H1 (cell line): ENCODE measurements at places on chromosomes 12 and 14. TPM values are rescaled to one million over a fixed set of nuclear protein-coding genes. Genes with fewer than 3 reads are reported as not detected.

GRCh38 chr12:2225696-2226095, 172.9 kb downstream of the CACNA1C start:
- H3K4me1 ChIP-seq: no peaks in the 10 kb centered on the region
- no peak overlapping the region for H3K27ac ChIP-seq
- H3K27me3 ChIP-seq: no peaks in the 10 kb centered on the region
- H3K36me3 ChIP-seq: no peaks in the 10 kb centered on the region
- DNase-seq: no peak

C12orf54 gene
- not detected in 2 replicates for total RNA-seq

GRCh38 chr14:105089746-105090492, 24.7 kb upstream of the GPR132 start:
- peaks cover 51% of the 10 kb centered on the region for H3K27me3 ChIP-seq
- no peak overlapping the region for H3K27ac ChIP-seq
- H3K36me3 ChIP-seq: no peaks in the 10 kb centered on the region

PTPN6 gene
- 25.7 and 28.4 TPM in 2 replicates for total RNA-seq

DNA sequence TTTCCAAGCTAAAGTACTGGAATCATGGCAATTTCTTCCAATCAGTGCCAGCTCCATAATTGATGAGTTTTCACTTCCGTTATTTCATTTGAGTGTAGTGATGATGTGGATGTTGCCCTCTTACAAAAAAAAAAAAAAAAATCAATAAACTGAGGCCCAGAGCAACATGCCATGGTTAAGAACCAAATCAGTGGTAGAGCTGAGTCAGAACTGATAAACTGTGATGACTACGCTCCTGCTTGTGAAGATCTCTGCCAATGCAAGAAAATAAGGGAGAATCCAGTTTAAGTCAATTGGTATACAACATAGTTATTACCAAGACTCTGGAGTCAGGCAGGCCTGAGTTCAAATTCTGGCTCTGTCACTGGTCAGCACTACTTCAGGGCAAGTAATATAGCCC, 102.7 kb downstream of the GPR135 start:
- H3K36me3 ChIP-seq: no peaks in the 10 kb centered on the region
- H3K4me1 ChIP-seq: no peaks in the 10 kb centered on the region
- no peak overlapping the region for H3K27ac ChIP-seq
- H3K4me3 ChIP-seq: no peak overlapping the region

GRCh38 chr14:103949131-103949790, 6.9 kb upstream of the RD3L start:
- H3K4me3 ChIP-seq: no peak overlapping the region
- DNase-seq: no peak
- H3K36me3 ChIP-seq: no peaks in the 10 kb centered on the region
- H3K27ac ChIP-seq: no peak overlapping the region
- H3K4me1 ChIP-seq: no peaks in the 10 kb centered on the region

SYCP3 gene
- total RNA-seq: 0.07 TPM in 1 of 2 replicates, not detected in the other

DNA sequence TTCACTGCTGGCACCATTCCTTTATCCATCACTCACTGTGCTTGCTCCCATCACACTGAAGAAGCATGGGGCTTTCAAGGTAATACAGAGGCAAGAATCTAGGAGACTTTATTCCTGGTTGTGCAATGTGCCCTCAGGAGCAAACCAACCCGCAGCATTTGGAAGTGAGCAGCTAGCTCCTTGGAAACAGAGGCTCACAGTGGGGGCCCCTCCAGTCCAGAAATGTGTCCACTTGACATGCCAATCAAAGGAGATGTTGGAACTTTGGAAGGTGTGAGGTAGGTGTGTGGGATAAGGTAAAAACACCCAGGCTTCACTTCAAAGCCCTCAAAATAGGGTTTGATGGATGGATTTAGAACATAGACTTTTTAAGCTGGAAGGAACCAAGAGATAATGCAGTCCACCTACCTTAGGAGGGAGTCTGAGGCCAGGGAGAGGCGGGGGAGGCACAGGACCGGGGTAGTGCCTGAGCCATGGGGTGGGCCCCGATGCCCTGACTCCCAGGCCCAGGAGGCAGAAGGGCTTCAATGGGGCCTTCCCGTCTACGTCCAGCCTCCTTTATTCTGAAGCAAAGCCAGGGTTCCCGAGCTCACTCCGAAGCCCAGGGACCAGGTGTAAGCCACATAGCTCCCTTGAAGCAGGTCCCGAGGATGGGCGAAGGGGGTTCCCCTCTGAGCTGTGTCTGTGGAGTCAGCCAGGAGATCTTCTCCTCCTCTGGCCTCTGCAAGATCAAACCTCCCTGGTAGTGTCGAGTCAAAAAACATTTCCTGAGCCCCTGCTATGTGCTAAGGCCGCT, 17.6 kb upstream of the BCL11B start:
- no peaks in the 10 kb centered on the region for H3K36me3 ChIP-seq
- no peak for DNase-seq
- no peaks in the 10 kb centered on the region for H3K27me3 ChIP-seq
- H3K4me3 ChIP-seq: no peak overlapping the region
- H3K4me1 ChIP-seq: peaks cover 1% of the 10 kb centered on the region; the same call in 1 of the 2 replicates
- H3K27ac ChIP-seq: no peak overlapping the region

DNA sequence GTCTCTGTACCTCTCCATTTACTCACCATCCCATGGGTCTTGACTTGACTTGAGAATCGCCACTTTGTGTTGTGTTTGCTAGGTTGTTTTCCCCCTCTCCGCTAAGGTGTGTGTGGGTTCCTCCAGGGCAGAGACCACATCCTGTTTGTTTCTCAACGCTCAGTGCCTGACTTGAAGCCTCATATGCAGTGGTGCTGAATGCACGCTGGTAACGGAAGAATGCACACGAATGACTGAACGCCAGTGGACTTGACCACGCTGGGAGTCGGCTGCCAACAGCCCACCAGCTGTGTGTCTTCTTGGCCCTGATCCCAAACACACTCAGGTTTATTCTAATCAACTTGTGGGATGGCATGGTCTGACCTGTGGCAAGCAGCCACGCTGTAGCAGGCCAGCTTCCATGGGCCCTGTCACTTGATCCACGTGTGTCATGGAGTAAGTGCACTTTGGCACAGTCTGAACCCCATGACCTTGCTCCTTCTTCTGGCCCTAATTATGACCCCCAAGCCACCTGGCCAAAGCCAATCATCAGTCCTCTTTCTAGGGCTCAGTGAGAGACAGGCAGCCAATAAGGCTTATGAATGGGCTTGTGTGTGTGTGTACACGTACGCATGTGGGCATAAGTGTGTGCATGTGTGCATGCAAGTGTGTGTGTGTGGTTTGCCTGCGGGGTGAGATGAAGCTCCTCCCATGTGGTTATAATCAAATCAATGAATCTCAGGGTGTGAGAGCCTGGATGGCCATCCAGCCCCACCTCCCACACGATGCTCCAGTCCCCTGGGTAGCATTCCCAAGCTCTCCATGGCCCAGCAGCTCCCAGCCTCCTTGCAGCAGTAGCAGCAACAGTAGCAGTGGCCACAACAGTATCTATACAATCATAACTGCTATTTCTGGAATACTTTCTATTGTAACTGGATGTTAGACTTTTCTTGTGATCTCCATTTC, 6.4 kb upstream of the TC2N start:
- H3K36me3 ChIP-seq: no peaks in the 10 kb centered on the region
- no peaks in the 10 kb centered on the region for H3K4me1 ChIP-seq
- no peak overlapping the region for H3K27ac ChIP-seq
- H3K4me3 ChIP-seq: no peak overlapping the region
- no peak for DNase-seq
- no peaks in the 10 kb centered on the region for H3K27me3 ChIP-seq

DNA sequence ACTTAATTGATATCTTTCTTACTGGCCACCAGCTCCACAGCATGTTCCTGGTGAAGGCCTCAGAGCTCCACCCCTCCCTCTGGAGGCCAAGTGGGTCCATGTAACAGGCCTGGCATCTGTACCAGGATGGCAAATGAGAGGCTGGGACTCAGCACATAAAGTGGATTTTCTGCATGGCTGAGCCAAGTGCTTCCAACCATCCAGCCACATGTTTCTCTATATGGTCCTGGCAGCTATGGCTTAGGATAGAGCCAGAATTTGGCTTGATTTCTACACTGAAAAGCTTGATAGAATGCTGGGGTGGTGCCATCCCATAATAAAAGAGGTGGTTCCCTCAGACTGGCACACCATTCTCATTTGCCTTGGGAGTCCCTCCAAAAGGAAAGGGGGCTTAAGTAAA, 94.1 kb downstream of the PAX9 start:
- H3K27me3 ChIP-seq: no peaks in the 10 kb centered on the region
- H3K4me3 ChIP-seq: no peak overlapping the region
- H3K27ac ChIP-seq: no peak overlapping the region
- no peaks in the 10 kb centered on the region for H3K36me3 ChIP-seq

GRCh38 chr14:95338436-95338835, 18.7 kb upstream of the CLMN start:
- H3K4me3 ChIP-seq: no peak overlapping the region
- no peaks in the 10 kb centered on the region for H3K36me3 ChIP-seq
- no peak overlapping the region for H3K27ac ChIP-seq
- no peaks in the 10 kb centered on the region for H3K4me1 ChIP-seq

ABCD2 gene
- total RNA-seq: 0.06 TPM in 1 of 2 replicates, not detected in the other

GLIPR1L1 gene
- total RNA-seq: 1.7 and 2.0 TPM in 2 replicates

DNA sequence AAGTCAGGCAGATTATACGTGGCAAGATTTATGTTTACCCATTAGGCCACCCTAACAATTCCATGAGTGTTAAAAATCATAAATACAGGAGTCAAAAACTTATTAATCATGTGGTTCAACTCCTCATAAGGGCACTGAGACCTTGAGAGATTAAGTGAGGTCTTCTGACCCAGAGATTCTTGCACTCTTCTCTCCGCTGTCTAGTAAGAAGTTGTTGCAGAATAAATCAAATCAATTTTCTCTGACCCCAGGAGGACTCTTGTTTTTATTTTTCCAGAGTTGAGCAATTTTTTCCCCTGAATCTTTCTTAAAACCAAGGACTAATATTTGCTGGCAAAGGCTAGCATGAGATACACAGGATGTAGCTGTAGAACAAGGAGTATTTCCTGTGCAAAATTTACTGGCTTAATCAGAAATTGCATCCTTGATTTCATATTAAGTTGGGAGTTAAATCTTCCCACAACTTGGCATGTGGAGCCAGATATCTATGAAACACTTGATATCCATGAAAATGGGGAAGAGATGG, 90.9 kb upstream of the PTHLH start:
- H3K36me3 ChIP-seq: no peaks in the 10 kb centered on the region
- no peaks in the 10 kb centered on the region for H3K27me3 ChIP-seq
- H3K4me3 ChIP-seq: no peak overlapping the region
- no peaks in the 10 kb centered on the region for H3K4me1 ChIP-seq
- DNase-seq: no peak
- H3K27ac ChIP-seq: no peak overlapping the region

- 0 out of 2 replicates have a peak within 1 kb of the TSS, but pooled peaks have one; percentile 8 for H3K27ac ChIP-seq
- peak within 1 kb of the TSS; percentile 72 for H3K4me3 ChIP-seq
- H3K27me3 ChIP-seq: no peaks in the 10 kb centered on the region
- H3K4me1 ChIP-seq: peaks cover 3% of the 10 kb centered on the region; the same call in 1 of the 2 replicates
- no peak for DNase-seq
Measured at GRCh38 chr14:23352506-23353432, at the start of gene SLC22A17. TSS of gene SLC22A17 (minus strand) at chr14:23352887.

- DNase-seq: no peak
- no peak overlapping the region for H3K4me3 ChIP-seq
- no peak overlapping the region for H3K27ac ChIP-seq
- no peaks in the 10 kb centered on the region for H3K27me3 ChIP-seq
- no peaks in the 10 kb centered on the region for H3K4me1 ChIP-seq
- H3K36me3 ChIP-seq: no peaks in the 10 kb centered on the region
Measured at GRCh38 chr14:22515929-22516328, 73.1 kb downstream of the DAD1 start.

ZFYVE1 gene
- total RNA-seq: 12.5 and 13.9 TPM in 2 replicates

DNA sequence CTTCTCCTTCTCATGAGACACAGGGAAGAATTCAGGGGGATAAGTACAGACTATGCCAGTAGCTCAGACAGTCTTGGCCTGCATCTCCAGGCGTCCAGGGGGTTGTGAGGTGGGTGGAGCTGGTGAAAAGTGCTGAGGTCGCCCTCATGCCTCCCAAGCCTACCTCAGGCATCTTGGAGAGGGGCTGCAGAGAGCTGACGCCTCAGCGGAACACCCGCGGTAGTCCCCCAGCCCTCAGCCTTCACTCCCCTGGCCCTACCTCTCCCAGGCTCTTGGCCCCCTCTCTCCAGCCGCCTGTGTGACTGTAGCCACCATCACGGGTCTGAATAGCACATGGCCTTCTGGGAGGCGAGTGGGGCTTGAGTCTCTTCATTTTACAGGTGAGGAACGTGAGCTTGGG, 59.8 kb upstream of the DLK1 start:
- no peak overlapping the region for H3K4me3 ChIP-seq
- DNase-seq: no peak
- H3K27ac ChIP-seq: no peak overlapping the region
- no peaks in the 10 kb centered on the region for H3K4me1 ChIP-seq
- H3K36me3 ChIP-seq: no peaks in the 10 kb centered on the region
- no peaks in the 10 kb centered on the region for H3K27me3 ChIP-seq

- H3K36me3 ChIP-seq: no peaks in the 10 kb centered on the region
- no peak for DNase-seq
- peaks cover 9% of the 10 kb centered on the region for H3K4me1 ChIP-seq
- H3K27me3 ChIP-seq: no peaks in the 10 kb centered on the region
- no peak overlapping the region for H3K4me3 ChIP-seq
Measured at GRCh38 chr14:64201921-64202545, 92.1 kb downstream of the ESR2 start.

DNA sequence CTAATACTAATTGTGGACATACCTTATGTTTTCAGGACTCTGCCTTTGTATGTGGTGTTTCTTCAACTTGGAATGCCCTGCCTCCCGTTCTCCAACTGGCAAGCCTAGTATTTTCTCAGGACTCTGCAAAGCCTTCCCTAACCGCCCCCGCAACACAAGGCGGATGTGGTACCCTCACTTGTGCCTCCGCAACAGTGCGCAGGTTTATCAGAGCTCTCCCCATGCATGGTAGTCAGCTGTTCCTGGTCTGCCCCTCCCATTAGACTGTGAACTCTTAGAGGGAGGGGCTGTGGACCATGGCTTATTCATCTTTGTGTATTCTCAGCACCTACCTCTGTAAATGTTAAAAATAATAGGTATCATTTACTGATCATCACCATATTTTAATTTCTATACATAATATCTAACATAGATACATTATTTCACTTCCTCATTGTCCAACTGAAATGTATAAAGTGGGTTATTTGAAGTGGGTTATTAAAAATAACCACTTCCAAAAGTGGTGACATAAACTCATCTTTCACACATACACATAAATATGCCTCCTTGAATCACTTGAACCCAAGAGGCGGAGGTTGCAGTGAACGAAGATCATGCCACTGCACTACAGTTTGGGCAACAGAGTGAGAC, 9.0 kb downstream of the LPAR5 start:
- H3K27me3 ChIP-seq: no peaks in the 10 kb centered on the region
- no peaks in the 10 kb centered on the region for H3K36me3 ChIP-seq
- no peaks in the 10 kb centered on the region for H3K4me1 ChIP-seq
- no peak overlapping the region for H3K4me3 ChIP-seq
- H3K27ac ChIP-seq: no peak overlapping the region
- no peak for DNase-seq

- no peak overlapping the region for H3K27ac ChIP-seq
- DNase-seq: no peak
- no peak overlapping the region for H3K4me3 ChIP-seq
- H3K4me1 ChIP-seq: no peaks in the 10 kb centered on the region
- no peaks in the 10 kb centered on the region for H3K27me3 ChIP-seq
- no peaks in the 10 kb centered on the region for H3K36me3 ChIP-seq
Measured at GRCh38 chr14:71395151-71395604, 487.9 kb downstream of the PCNX1 start.

- H3K27ac ChIP-seq: peak overlapping the region; percentile 79
- no peaks in the 10 kb centered on the region for H3K27me3 ChIP-seq
- H3K36me3 ChIP-seq: no peaks in the 10 kb centered on the region
Measured at GRCh38 chr12:76558684-76559399, 729 bp downstream of the OSBPL8 start.

GRCh38 chr14:104358528-104359300, 220.3 kb downstream of the KIF26A start:
- no peaks in the 10 kb centered on the region for H3K27me3 ChIP-seq
- no peaks in the 10 kb centered on the region for H3K36me3 ChIP-seq
- H3K4me1 ChIP-seq: no peaks in the 10 kb centered on the region
- no peak for DNase-seq
- no peak overlapping the region for H3K4me3 ChIP-seq
- no peak overlapping the region for H3K27ac ChIP-seq

PIWIL1 gene
- total RNA-seq: not detected in 2 replicates

C14orf180 gene
- total RNA-seq: not detected in 2 replicates
